Stimulated activated CD8-positive, alpha-beta memory T cell treated with anti-CD3 and anti-CD28 coated beads, Interleukin-7, amount 100 ng/mL, for 1 hour (primary cell): ENCODE measurements at places on chromosomes 6 and 20.

GRCh38 chr6:33909737-33910136 lies 105.9 kb upstream of the MLN start:
- no peak for DNase-seq

DNA sequence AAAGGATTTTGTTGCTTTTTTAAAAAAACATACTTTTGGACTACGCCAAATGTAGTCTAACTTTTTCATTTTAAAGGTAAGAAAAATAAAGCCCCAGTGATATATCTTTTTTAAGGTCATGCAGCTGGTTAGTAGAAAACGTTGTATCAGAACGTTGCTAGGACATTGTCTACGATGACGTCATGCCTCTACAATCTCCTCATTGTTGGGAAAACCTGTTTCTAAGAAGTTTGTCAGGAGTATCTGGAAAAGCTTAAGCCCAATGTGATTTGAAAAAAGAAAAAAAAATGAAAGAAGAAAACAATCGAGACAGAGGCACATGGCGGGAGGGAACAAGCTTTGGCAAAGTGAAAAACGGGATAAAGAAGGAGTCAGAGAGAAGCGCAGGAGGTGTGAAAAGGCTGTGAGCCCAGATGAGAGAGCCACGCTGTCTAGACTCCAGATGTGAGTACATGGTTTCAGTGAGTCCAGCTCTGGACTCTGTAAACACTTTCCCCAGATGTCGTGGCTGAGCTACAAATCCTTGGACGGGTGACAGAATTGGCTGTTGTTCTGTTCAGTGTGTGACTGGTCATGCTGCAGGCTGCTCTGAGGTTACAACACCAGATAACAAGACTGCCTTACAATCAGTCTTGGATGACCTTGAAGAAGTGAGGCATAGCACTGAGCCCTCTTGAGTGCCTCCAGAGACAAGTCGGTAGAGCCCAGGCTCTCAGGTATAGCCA lies 656.7 kb upstream of the ID4 start:
- no peak for DNase-seq

DNA sequence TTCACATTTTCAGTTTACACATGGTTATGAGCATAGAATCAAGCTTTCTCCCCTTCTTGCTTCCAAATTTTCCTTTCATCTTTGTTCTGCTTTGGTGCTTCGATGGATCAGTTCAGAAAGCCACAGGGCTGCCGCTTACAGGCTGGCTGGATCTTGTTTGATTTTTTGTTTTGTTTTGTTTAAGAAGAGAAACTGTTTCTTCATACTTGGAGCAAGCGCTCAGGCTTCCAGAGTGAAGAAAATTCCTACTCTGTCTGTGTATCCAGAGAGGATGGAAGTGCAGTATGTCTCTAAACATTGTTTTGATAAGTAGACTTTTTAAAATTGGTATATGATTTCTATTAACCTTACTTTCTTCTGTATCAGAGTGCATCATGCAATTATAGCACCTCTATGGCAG lies 66.9 kb downstream of the ARID1B start:
- DNase-seq = no peak

- DNase-seq = no peak
Measured at GRCh38 chr6:47634210-47635047, 64.0 kb upstream of the ADGRF4 start.

- DNase-seq = no peak
Measured at GRCh38 chr6:13303668-13304017, 24.7 kb downstream of the TBC1D7 start.

DNA sequence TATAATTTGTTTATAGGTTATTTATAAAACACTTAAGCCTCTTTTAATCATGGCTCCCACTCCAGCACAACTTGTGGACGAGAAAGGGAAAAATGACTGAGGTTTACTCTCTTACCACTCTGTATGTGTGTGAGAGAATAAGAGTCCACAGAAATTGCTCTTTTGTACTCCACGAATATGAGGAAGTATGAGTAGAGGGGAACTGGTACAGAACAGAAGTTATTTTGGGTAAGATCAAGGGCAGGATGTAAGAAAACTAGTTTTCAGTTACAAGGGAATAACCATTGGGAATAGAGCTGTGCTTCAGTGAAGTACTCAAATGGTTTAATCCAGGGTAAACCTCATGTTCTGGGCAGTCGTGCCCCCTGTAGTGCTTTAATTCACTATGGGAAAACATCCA lies 72.6 kb downstream of the REV3L start:
- no peak for DNase-seq

GRCh38 chr20:16953858-16954257 lies 205.7 kb downstream of the OTOR start:
- no peak for DNase-seq

DNA sequence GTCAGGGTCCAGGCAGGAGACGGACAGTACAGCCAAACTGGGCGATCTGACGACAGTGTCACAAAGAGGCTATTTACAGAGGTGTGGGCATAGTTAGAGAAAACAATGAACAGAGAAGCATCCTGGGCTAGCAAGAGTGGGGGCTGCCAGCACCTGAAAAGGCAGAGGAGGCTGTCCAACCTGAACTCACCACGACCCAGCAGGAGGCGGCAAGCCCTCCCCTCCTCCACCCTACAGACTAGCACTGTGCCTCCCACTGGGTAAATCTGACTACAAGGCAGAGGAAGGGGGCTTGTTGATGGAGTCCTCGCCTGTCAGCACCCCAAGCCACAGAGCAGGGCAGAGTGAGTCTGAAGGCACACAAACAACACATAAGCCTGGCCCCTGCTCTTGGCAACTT lies 52.8 kb upstream of the CDYL start:
- no peak for DNase-seq

DNA sequence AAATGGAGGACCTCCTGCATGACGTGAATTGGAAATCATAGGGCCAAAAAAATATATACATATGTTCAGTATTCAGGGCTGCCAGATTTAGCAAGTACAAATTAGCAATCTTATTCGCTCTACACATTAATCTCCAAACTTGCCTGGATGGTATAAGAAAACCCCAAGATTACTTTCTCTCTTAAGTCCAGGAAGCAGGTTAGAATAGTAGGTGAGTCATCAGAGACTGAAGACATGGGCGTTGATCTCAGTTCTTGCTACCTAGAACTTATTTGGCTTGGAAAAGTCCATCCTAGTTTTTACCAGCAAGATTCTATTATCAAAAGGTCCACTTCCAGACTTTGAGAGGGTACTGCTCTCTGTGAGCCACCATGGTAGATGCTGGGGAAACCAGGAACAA lies 47.4 kb downstream of the GPR63 start:
- no peak for DNase-seq

- DNase-seq = no peak
Measured at GRCh38 chr6:102907181-102907580, 1513.7 kb downstream of the GRIK2 start.

- no peak for DNase-seq
Measured at GRCh38 chr6:118913161-118913560, 19.2 kb downstream of the ASF1A start.

GRCh38 chr20:61684583-61685235 lies 381.0 kb downstream of the TAF4 start:
- DNase-seq = no peak

DNA sequence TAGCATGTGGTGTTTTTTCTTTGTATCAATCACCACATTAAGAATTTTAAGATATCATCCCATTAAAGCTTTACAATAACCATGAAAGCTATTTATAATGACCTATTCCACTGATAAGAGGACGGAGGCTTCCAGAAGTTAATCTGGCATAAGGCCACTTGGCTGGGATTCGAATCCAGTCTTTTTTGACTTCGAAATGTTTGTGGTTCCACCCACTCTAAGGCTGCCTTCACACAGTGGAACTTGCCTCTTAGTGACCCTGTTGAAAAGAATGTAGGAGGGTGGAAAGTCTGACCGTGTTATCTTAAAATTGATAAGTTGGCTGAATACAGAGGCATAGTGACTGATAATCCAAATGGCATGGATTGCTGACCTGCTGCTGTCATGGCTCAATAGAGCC lies 959.7 kb downstream of the KIF16B start:
- no peak for DNase-seq

DNA sequence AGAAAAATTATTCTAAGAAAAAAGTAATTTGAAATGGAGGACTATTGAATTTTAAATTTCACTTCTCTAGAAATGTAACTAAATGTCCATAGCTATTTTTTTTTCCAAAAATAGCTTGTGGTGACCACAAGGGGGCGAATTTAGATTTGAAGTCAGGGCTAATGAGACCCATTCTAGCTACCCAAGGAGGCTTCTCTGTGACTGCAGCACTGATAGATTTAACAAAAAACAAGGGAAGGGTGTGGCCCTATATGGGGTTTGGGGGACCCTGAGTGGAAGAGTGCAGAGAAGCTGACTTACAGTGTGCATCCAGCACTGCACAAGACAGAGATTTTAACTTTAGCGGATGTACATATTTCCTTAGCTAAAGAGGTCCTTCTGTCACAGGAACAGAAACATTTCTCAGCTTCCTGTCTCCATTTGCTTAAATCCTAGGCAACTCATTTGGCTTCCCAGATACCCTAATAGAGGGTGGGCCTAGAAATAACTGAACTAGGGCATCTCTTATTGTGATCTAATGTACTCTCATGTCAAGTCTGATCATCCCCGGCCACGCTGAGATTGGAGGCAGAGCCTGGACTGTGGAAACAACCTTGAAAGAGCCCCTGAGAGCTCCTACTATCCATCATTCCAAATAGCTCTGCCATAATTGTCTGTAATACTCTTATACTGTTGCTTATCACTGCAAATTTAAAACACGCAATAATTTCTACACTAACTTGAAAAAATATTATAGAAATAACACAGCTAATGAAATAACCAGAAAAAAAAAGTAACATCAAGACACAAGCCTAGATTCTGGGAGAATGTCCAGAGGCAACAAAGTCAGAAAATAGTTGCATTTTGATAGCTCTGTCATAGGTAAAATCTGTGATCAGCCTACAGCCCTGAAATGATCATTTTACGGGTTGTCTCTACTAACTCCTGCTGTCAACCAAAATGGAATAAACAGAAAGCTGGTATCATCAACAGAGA lies 93.6 kb downstream of the SNAP91 start:
- DNase-seq = no peak

- DNase-seq = no peak
Measured at GRCh38 chr6:169558774-169559441, 142.9 kb downstream of the WDR27 start.

DNA sequence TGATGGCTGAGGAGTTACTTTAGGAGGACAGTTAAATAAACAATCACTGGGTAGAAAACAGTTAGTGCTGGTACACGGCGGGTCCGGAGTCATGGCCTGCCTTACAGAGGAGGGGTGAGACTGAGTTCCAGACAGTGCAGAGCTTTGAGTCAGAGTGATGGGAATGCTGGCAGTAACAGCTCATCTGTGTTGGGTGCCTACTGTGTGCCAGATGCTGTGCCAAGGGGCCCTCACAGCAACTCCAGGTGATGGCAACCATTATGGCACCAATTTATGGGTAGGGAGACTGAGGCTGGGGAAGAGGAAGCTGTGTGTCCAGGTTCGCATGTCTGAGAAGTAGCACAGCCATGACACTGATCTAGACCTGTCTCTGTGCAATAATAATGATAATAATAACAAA lies 132.6 kb downstream of the CEBPB start:
- DNase-seq = no peak

DNA sequence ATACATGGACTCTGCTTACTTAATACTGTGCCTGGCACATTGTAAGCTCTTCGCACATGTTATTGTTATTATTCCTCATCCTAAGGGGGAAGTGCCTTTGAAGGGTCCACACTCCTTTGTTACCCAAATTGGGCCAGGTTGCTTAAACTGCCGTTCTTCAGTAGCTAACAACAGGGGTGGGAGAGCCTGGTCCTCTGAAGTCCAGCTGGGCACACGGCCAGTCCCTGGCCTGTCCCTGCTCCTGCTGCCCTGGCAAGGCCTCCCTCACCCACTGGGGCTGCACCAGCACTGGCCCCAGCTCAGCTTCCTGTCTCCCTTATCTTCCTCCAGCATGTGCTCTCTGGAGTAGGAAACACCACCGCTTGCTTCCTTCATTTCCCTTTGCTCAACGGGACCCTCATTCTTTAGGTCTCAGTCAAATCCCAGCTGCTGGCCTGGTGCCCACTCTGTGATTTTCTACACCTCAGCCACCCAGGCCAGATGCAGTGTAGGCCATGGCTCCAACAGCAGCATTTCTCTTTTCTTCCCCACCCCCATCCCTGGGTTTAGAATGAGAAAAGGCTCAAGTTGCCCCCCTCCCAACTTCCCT lies 5.5 kb upstream of the PROCR start:
- no peak for DNase-seq

- DNase-seq = no peak
Measured at GRCh38 chr6:8414844-8415243, 20.5 kb downstream of the SLC35B3 start.

- peak; percentile 73 for DNase-seq
Measured at GRCh38 chr6:34236443-34237315, at the start of gene HMGA1. HMGA1 (plus strand) TSS chr6:34236873; CDS start chr6:34240781, 3,908 bp downstream.

DNA sequence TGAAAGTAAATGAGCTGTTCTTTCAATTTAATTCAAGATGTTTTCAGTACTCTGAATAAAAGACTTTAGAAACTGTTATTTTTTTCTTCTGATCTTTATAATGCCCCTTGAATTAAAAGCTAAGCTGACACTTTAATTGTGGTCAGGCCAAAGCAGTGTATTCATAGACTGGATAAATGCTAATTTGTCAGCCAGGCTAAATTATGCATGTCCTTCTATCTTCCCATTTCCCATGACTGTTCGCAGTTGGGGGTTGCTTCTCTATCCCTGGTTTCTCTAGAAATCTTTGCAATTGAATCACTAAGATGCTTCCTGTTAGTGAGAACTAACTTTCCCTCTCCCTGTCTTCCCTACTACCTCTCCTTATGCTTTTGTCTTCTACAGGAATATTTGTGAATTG lies 396.2 kb downstream of the RFPL4B start:
- no peak for DNase-seq

DNA sequence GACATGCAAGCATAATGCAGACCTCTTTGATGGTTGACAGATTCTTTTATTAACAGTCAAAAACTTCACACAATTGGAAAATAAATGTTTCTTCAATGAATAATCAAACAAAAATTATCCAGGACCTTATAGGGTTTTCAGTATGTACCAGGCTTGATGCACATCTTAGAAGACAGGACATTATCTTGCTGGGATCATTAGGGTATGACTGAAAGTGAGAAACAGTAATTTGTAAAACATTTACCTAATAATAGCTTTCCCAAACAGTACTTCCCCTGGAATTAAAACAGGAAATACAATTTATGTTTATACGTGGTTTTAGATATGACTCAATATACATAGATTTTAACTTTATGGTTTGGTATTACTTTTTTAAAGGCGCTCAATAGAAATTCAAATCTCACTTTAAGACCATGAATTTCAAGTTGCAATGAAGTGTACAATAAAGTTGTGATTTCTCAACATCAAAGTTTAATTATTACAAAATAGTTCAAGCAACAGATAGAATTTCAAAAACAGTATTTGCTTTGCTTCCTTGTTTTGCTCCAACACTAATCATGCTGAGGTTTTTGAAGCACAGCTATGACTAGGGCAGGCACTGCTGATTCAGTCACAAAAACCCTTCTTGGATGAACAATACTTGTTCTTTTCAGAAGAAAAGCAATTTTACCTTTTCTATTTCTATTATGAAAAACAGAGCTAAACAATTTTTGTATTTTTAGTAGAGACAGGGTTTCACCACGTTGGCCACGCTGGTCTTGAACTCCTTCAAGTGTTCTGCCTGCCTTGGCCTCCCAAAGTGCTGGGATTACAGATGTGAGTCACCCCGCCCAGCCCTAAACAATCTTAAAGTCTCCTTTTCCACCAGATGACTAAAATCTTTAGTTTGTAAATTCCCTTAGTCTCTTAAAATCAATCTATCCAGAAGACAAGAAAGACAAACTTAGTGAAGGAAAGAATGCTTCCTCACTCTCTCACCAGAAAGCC lies 13.7 kb downstream of the SOD2 start:
- no peak for DNase-seq

- no peak for DNase-seq
Measured at GRCh38 chr6:147724454-147724853, 216.0 kb downstream of the SAMD5 start.
